ENCODE measurements at places on chromosomes 3 and 15.

DNA sequence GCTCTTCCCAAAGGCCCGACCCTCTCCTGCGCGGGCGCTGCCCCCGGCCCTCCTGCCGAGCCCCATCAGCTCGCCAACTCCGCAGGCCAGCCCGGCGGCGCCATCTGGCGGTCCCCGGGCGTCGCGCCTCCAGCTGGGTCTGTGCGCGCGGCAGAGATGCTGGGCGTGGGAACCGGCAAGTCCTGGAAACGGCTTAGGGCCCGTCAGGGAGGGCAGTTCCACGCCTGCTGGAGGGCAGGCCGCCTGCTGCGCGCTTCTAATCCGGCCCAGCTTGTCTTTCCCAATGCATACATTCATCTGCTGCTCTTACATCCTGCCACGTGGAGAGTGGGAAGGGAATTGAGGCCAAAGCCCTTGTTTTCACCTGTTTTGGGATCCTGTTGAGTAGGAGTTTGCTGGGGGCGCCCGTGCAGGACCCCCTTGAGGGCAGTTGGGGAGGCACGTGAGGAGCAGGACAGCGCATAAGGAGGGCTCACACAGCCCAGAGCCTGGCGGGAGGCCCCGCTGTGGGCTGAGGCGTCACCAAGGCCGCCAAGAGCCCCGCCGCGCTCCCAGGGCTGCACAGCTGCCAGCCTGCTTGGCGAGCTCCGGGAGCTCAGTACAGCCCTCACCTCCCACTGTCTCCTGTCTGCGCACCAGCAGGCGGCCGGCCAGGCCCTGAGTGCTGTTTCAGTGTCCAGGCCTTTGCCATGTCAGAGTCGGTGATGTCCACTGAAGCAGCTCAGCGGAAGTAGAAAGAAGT, 165.6 kb downstream of the NSMCE3 start:
- H3K27ac ChIP-seq = no peak overlapping the region
- no peak overlapping the region for H3K4me3 ChIP-seq
- H3K36me3 ChIP-seq = no peaks in the 10 kb centered on the region
- H3K27me3 ChIP-seq = no peaks in the 10 kb centered on the region
- no peaks in the 10 kb centered on the region for H3K4me1 ChIP-seq
- peak; percentile 38 for DNase-seq

DNA sequence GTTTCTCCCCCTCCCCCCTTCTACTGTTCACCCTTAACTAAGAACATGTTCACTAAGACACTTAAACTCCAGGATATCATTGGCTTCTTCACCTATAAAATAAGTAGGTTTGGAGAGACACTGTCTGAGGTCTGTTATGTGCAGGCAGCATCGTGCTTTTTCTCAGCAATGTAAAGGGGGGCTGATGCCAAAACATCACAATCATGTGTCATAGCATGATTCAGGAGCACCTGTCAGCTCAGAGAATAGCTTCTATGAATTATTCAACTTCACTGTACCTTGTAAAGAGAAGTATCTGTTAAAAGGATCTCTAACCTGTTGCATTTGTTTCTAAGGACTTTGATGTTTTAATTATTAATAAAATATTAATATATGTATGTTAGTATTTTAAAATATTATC, 211.4 kb upstream of the EPHA3 start:
- no peaks in the 10 kb centered on the region for H3K4me1 ChIP-seq
- DNase-seq = no peak
- no peak overlapping the region for H3K27ac ChIP-seq

DNA sequence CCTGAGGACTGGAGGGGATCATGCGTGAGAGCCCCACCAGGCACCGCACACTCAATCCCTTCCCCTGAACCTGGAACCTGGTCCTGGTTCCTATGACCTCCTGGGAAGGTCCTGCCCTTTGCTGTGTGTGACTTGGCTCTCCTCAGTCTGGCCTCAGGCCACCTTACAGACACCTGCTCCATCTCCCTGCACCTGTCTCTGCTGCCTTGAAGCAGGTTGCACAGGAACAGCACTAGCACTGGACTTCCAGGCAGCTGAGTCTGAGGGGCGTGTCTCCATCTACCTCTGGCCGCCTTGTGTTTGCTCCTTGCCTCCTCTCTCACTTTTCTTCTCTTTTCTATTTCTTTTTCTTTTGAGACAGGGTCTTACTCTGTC, 15.4 kb downstream of the PSTPIP1 start:
- H3K27ac ChIP-seq = peak overlapping the region; percentile 84
- peak overlapping the region; percentile 20 for H3K4me3 ChIP-seq
- peaks cover 47% of the 10 kb centered on the region for H3K36me3 ChIP-seq
- DNase-seq = no peak
- peaks cover 86% of the 10 kb centered on the region for H3K4me1 ChIP-seq

DNA sequence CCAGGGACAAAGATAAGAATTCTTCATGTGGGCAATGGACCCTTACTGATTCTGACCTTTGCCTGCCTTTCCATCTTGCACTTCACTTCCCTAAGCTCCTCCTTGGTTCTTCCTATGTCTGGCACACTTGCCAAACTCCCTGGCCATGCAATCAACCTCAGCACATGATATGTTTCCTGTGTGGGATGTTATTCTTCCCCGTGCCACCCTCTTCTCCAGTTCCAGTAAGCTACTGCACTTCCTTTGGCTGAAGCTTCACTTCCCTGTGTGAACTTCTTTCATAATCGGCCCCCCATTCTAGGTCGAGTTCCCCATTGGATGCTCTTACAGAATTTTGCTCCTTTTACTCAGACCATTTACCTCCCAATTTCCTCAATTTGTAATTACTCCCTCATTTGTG, 10.7 kb upstream of the TASOR start:
- no peaks in the 10 kb centered on the region for H3K27me3 ChIP-seq
- no peak overlapping the region for H3K27ac ChIP-seq
- no peaks in the 10 kb centered on the region for H3K36me3 ChIP-seq
- peak overlapping the region; percentile 54 for H3K4me3 ChIP-seq
- peaks cover 37% of the 10 kb centered on the region for H3K4me1 ChIP-seq

DNA sequence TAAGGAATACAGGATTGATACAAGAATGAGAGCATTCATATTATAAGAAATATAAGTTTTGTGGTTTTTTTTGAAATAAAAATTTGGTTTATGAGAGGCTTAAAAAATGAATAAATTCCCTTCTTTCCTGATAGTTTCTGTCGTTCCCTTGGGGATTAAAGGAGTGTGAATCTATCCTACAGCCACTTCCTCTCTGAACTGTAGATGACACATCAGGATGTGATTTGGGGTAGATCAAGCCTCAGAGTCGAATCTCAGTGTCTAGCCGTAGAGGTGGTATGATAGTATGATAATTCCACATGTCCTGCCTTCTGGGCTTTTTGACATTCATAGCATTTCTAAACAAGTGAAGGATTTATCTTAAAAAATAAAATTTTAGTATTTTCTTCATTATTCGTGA, 343.1 kb downstream of the LPP start:
- H3K4me1 ChIP-seq = peaks cover 4% of the 10 kb centered on the region
- H3K27me3 ChIP-seq = no peaks in the 10 kb centered on the region
- no peak for DNase-seq
- no peak overlapping the region for H3K4me3 ChIP-seq

All from activated T-helper 1 cell treated with anti-CD3 and anti-CD28 coated beads, Interleukin-12 subunit alpha, Interleukin-12 subunit beta, Interleukin-2, Interleukin-4 antibody, amounts not matched to agents 30 ng/mL and 10 ng/mL and 1 ng/mL, durations not matched to agents 14 hours and 24 hours and 36 hours (primary cell).